ENCODE measurements at places on chromosomes 2 and 18.
A peak's percentile ranks its signal among the peaks of the same experiment; 100 is the strongest.

- no peak for DNase-seq
Observed at GRCh38 chr18:50494569-50494968, 65.3 kb upstream of the MAPK4 start.

- no peak for DNase-seq
Observed at GRCh38 chr2:137975280-137976271, 11.3 kb downstream of the HNMT start.

GRCh38 chr2:197356136-197356535, 45.6 kb upstream of the ANKRD44 start:
- peak; percentile 11 for DNase-seq

- DNase-seq, result no peak
Observed at GRCh38 chr2:67489396-67489795, 92.3 kb downstream of the ETAA1 start.

- DNase-seq, result no peak
Observed at GRCh38 chr2:43149482-43150107, 76.8 kb downstream of the ZFP36L2 start.

GRCh38 chr2:197208841-197209240, 101.7 kb downstream of the ANKRD44 start:
- no peak for DNase-seq

DNA sequence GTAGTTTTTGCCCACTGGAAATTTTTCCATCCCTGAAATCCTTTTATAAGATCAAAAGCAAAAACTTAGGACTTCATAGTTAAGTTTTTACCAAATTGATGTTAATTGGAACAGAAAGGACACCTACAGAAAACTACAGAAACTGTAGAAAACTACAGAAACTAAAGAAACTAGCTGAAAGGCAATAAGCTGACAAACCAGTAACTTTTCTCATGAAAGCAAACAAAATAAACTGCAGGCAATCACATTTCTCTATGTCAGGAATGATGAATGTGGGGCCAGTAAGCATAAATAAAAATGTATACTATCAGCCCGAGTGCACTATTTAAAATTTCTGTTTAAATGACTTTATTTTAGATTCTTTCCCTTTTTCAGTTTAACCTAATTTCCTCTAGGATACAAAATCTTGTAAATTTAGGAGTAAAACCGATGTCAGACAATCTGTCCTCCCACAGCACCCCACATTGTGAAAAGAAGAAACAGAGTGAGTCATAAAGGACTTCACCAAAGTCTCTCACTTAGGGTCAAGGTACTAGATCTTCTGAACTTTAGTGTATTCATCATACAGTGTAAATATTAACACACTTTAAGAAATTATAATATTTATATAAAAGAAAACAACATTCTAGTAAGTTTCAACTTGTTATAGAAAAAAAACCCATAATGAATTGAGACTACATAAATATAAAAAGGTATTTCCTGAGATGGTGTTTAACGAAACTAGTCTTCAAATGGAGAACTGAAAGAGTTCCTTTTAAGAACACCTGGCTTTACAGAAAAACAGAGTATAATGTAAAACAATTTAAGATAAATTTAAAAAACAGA, 46.6 kb downstream of the USP40 start:
- DNase-seq, result peak; percentile 9

DNA sequence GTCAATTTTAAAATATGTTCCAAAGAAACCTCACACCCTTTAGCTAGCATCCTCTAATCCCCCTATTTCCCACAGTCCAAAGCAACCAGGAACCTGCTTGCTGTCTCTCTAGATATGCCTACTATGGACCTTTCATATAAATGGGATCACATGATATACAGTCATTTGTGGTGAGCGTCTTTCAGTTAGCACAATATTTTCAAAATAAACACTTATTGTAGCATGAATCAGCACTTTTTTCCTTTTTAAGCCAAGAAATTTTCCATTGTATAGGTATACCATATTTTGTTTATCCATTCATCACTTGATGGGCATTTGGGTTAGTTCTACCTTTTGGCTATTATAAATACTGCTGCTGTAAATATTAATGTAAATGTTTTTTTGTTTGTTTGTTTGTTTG, 223.0 kb upstream of the DOK6 start:
- DNase-seq, result no peak

DNA sequence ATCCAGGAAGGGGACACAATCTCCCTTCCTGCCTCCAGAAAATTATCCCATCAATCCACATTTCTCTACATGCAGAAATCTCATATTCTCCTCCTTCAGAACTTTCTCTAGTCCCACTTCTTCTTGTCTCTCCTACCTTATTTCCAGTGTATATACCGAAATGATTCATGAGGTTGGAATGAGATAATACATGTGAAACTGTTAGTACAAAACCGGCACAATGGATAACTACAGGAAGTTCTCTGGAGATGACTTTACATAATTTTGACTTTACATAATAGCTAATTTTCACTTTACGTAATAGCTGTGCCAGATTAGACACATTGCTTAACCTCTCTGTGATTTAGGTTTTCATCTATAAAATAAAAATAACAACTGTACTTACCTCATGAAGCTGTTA, 801.3 kb downstream of the ERBB4 start:
- no peak for DNase-seq

GRCh38 chr2:72949642-72950041, 32.3 kb downstream of the EMX1 start:
- no peak for DNase-seq

GRCh38 chr2:29589440-29590103, 331.8 kb downstream of the ALK start:
- DNase-seq, result no peak

DNA sequence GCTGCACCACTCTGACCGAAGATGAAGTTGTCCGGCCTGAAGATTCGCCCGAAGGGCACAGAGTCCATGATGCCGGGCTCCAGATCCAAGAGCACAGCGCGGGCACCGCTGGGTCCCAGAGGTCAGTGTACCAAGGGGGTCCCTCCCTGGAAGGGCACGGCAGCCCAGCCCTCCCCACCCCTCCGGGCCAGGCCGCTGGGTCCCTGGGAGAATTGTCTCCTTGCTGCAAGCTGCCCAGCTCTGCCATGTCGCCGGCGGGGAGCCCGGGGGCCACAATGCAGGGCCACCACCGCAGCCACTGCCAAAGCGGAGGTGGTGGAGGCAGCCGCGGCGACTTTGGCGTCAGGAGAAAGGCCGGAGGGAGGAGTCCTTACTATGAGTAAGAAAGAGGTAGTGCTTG, 189.5 kb upstream of the CYRIA start:
- DNase-seq, result no peak

- no peak for DNase-seq
Observed at GRCh38 chr2:165766326-165766927, 27.6 kb downstream of the GALNT3 start.

GRCh38 chr2:7666596-7667259, 749.5 kb downstream of the RNF144A start:
- DNase-seq, result no peak

DNA sequence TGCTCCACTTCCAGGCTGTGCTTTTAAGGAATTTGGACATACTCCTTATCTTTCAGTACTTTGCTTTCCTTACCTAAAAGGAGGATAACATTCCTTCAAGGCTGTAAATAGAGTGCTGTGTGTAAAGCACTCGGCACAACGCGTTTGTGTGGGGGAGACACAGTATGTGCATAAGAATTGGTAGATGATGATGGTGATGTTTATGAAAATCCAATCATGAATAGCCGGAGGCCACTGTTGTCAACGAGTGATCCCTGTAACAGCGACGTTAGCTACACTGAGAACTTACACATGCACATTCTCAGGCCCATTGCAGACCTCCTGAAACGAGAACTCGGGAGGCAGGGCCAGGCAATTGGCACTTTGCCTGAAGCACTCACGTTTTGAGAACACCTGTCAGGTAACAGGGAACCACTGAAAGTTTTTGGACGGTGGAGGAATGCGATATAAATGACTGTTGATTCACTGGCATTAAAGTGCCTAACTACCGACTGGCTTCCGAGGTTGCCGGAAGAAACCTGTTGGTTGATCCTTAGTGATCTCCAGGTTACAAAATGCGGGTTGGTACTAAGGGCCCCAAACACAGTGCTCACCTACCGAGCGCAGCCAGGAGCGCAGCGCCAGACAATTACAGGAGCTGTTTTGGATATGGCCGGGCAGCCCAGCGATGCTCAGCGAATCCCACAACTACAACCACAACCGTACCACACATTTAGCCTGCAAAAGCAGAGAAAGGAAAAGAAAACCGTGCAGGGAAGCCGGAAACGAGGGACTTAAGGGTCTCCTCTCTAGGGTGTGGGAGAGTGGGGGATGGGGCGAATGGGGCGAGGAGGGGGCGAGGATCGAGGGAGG, 1.0 kb upstream of the MAP4K4 start:
- no peak for DNase-seq

GRCh38 chr18:9468998-9469397, 6.3 kb upstream of the RALBP1 start:
- DNase-seq, result no peak

DNA sequence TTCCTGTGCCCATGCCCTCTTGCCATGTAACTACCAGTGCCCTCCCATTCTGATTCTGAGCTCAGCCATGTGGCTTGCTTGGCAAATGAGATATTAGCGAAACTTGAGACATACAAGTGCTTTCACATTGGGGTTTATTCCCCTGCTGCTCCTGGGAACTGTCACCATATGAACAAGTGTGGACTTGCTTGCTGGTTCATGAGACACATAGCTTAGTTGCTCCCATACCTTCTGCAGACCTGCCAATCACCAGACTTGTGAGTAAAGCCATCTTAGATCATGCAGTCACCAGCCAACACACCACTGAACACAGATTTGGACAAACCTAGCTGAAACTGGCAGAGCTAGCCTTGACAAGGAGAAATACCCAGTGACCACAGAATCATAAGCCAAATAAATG, 155.1 kb downstream of the SS18 start:
- no peak for DNase-seq

DNA sequence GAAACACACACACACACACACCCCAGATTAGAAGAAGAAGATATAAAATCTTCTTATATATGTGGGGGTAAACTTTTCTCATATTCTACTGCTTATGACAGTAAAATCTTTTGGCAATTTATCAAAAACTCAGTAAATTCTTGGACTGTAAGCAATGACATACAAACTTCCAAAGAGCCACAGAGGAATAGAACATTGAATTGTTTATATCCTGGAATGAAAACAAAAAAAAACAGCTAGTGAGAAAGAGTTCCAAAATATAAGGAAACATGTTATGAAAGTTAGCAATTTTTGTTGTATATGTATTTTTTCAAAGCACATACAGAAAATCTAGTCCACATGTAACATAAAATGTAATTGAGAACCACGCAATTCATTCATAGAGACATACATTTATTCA, 764.9 kb downstream of the DSC3 start:
- no peak for DNase-seq

DNA sequence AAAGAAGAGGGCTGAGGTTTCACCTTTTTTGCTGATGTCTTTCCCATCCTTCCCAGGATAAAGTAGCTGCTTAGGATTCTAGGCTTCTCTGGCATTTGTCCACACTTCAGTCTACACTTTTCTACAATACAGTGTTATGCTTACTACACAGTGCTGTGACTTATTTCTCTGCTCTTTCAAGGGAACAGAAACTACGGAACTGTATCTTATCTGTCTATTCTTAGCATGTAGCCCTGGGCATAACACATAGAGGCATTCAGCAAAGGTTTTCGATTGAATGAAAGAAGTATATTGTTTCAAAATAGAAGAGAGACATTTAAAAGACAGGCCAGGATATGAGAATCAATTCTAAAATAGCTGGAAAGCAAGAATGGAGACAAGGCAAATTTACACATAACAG, 110.9 kb downstream of the ARHGEF33 start:
- DNase-seq, result no peak
